ENCODE measurements at places on chromosomes 3 and 15.
A peak's percentile ranks its signal among the peaks of the same experiment; 100 is the strongest.

DNA sequence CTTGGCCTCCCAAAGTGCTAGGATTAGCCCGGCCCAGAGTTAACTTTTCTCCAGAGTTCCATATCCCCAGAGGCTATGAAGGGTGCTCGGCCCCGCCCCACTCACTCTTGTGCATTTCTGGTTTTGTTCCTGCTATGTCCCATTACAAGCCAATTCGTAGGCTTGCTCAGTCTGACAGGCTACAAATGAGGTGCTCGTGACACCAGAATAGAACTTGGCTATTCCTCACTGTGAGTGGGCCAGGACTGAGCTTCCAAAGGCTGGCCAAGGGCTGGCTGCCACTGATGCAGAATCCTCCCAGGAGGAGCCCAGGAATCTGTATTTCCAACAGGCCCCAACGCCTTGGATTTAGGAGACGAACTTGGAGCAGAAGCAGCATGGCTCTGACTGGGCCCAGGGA is 282.7 kb upstream of the C2CD4B start:
- DNase-seq, result no peak

DNA sequence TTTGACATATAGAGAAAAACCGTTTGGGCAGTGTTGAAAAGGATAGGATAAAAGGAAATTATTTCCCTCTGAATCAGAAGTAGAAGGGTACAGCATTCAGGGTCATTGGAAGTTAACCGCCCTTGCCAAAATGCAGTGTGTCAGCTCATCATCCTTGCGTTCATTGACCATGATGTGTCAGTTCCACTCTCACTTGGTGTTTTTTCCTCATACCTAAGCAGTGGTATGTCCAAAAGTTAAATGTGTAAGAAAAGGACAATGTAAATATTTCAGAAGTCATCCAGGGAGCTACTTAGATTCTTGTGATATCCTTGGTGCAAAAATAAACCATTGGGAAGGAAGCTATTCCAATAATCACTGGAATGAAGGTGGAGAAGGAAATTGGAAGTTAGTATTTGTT is 50.7 kb downstream of the MAP6D1 start:
- DNase-seq, result no peak

DNA sequence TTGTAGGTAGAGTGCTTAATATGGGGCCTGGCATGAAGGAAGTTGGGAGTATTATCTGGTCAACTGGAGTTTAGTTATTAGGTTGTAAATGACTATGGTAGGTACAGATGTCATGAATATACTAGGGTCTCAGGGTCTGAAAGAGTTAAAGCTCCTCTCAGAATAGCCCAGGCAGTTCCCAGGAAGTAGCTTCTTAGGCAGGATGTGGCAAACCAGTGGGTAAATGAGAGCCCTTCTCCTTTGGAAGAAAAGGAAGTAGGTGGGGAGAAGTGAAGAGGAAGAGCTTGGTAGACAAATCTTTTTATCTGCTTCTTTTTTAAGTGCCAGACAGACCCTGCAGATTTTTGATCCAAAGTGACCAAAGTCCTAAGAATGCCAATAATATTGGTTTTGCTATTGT is 24.5 kb downstream of the MAP2K1 start:
- no peak for DNase-seq

GRCh38 chr3:177792311-177793030 is 595.2 kb upstream of the TBL1XR1 start:
- no peak for DNase-seq

DNA sequence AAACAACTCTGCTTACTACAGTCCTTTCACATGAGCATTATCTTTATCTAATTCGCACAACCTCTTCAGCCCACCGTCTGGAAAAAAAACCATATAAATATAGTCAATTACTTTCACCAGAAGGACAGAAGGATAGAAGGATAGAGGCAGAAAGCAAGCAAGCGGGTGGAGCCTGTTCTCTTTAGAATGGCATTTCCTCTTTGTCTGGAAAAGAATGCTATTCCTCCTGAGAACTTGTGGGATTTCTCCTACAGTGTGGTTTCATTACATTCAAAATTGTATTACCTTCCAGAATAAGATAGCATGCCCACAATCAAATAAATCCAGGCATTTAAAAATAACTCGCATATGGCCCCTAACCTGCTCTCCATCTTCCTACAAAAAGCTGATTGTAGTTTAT is 23.1 kb downstream of the SLC30A4 start:
- no peak for DNase-seq

- DNase-seq, result no peak
These were observed 83.3 kb downstream of the GLDN start for GRCh38 chr15:51424780-51425179.

DNA sequence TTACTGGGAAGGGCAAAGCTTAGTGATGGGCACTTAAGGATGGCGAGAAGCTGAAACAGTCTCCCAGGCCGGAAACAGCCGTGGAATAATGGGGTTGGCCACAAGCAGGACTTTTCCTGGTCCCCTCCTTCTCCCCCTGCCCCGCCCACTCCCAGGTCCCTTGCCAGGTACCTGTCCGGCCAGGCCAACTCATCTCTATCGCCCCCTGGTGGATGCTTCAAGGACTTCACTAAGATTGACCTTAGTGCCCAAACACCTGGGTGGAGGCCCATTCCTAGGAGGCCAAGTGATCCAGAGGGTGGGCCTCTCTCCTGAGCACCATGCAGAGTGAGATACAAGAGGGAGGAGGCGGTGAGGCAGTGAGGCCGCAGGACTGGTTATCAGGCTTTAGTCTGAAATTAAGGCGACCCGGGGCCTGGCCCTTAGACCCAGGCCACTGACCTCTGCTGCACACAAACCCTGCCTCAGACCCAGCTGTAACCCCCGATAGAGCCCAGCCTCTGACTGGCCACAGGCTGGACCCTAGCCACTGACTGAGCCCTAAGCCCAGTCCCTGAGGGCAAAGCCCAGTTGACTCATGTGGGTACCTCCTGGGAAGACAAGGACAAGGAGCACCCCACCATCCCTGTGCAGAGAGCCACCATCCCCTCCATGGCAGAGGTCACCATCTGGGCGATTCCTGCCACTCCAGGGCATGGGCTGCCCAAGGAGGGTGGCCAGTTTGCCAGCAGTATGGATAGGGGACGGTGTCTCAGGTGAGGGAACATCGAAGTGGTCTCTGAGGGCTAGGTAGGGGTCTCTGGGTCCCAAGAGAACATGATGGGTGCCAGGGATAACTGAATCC is 37.6 kb downstream of the VIPR1 start:
- DNase-seq, result peak; percentile 76

DNA sequence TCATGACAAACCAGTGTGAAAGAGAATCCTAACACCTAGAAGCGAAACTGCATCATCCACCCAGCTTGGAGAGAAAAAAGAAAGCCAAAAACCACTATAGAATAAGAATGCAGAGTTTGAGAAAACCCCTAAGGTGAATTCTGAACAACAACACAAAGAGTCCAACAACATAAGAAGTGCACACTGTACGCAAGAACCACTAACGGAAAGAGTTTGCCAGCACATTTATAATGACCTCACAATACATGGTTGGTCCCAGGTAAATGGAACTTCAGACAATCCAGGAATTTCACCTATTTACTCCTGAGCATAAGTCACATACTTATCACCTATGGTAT is 128.3 kb upstream of the BHLHE40 start:
- DNase-seq, result no peak
